ENCODE measurements at places on chromosomes 7 and 10.

DNA sequence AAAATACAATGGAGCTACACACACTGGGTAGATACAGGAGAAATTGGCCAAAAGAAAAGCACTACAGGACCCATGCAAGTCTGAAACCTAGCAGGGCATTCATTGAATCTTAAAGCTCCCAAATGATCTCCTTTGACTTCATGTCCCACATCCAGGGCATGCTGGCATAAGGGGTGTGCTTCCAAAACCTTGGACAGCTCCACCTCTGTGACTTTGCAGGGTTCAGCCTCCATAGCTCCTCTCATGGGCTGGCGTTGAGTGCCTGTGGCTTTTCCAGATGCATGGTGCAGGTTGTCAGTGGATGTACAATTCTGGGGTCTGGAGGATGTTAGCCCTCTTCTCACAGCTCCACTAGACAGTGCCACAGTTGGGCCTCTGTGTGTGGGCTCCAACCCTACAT, 626.3 kb upstream of the POT1 start:
- DNase-seq, result no peak

- DNase-seq, result no peak
Observed at GRCh38 chr7:151539088-151539671, 19.5 kb upstream of the RHEB start.

- DNase-seq, result no peak
Observed at GRCh38 chr7:95986178-95986764, 213.9 kb downstream of the DYNC1I1 start.

DNA sequence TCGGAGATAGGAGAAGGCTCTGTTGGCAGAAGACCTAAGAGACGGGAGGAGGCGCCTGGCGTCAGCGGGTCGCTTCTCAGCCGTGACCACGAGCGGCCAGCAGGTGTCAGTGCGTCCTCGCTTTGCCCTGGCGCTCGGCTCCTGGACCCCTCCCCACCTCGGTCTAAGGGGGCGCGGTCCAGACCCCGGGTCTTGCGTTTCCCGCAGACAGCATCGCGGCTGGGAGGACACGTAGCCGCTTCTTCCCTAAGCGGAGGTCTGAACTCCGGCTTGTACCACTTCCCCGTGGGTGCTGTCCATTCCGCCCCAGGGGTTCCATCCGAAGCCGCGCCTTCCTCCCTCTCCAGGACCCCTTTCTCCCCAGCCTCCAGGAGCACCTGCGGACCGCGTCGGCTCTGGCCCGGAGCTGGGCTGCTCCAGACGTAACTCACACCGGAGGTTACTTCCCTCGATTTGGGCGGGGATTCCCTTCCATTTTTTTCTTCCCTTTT, 593 bp upstream of the ADRA2A start:
- DNase-seq, result peak; percentile 80

- no peak for DNase-seq
Observed at GRCh38 chr10:132957131-132957530, 14.8 kb upstream of the CFAP46 start.

Measured in right forelimb (tissue), 1 donor.